Fibroblast of villous mesenchyme (primary cell): ENCODE measurements at places on chromosomes 1 and 21. TPM values are rescaled to one million over a fixed set of nuclear protein-coding genes. Genes with fewer than 3 reads are reported as not detected.

JAK1 gene
- 125 and 152 TPM in 2 replicates for total RNA-seq

DDI2 gene
- 15.5 and 21.3 TPM in 2 replicates for total RNA-seq

MYOC gene
- total RNA-seq: not detected in 2 replicates

CELA2A gene
- not detected in 2 replicates for total RNA-seq

DNA sequence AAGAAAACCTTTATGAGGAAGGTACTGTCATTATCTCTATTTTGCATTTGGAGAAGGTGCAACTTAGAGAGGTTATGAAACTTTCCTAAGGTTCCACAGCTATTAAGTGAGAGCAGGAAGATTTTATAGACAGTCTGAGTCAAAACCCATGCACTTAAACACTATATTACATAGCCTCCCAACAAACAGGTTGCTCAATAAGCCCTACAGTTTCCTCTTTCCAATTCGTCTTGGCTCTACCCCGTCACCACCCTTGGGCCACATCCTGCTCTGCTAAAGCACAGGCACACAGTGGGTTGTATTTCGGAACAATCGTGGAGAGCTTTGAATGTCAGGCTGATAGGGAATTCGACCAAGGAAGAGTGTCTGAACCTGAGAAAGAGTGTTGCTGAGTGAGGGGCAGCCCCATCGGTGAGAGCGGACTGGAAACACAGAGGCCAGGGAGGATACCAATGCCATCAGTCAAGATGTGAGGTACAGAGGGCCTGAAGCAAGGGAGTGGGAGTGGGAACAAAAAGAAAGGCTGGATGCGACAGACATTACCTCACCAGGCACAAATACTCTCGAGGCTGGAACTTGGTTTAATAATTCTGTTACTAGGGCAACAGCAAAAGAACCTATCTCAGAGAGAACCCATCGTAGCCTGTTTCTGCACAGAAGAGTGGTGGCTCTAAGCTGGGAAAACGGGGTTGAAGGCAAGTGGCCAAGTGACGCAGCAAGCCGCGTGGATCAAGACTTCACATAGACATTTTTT is 6.3 kb upstream of the LRRC52 start:
- DNase-seq: no peak

GRCh38 chr1:26949926-26950319 is 10.3 kb downstream of the KDF1 start:
- DNase-seq: no peak

DNA sequence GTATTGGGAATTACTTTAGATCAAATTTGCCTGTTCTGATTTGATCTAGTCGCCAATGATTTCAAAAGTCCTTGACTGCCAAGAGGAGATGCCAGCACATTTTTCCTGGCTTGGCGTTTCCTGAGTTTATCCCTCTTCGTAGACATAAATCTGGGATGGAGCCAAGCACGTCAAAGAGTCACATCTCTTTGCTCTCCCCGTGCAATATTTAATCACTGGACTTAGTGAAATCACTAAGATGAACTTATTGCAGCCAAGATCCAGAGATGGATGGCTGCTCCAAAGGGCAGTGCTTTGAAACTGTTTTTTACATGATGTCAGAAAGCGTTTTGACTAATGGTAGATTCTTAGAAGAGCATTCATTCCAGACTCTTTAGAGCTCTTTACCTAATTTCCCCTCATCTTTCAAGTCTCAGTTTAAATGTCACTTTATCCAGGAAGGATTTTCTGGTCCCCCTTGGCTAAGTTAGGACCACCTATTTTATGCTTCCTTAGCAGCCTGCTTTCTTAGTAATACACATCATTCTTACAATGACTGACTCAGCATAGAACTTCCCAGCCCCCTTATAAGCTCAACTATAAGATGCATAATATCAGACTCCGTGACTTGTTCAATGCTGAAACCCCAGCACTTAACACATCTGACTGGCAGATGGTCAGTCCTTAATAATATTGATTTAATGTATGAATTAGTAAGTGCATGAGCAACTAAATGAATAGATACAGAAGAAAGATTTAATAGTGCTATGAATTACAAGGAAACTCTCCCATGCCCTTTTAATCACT is 94.4 kb upstream of the GREM2 start:
- DNase-seq: no peak

DNA sequence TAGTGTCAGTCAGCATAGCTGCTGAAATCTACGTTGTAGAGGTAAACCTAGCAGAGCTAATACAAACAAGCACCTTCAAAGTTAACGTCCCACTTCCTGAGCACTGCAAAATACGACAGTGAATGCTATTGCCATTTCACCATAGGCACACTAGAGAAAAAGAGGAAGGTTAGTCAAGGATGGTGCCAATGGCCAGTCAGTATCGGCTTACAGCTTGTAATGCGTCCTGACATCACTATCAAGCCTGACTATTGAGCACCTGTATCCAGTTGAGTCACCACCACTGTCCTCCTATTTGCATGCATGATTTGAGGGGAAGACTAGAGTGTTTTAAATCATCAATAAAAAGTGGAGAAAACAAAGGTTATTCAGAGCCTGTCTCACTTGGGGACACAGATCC is 34.4 kb downstream of the NUCKS1 start:
- DNase-seq: no peak

DNA sequence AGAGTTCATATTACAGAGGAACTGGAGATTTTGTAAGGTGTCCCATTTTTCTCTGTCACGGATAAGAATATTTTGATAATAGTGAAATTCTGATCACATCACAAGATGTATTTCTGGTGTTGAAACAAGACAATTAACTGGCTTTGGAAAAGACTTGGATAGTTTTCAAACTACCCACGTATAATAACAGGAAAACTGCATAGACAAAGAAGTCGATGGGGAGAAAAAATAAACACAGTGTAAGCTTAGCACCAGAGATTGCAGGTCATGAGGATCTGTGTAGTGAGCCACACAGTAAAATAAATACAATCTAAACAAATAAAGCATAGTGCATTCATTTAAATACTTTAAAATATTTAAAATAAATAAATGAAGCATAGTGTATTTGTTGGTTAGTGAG is 452.3 kb upstream of the ADAMTS5 start:
- DNase-seq: no peak

- no peak for DNase-seq
These were observed 8.4 kb downstream of the ETV3L start for GRCh38 chr1:157091186-157091585.
